Testis (tissue), 5 donors: ENCODE measurements at places on chromosomes 3 and 15. TPM values are rescaled to one million over a fixed set of nuclear protein-coding genes. Genes with fewer than 3 reads are reported as not detected.
A peak's percentile ranks its signal among the peaks of the same experiment; 100 is the strongest.

DNA sequence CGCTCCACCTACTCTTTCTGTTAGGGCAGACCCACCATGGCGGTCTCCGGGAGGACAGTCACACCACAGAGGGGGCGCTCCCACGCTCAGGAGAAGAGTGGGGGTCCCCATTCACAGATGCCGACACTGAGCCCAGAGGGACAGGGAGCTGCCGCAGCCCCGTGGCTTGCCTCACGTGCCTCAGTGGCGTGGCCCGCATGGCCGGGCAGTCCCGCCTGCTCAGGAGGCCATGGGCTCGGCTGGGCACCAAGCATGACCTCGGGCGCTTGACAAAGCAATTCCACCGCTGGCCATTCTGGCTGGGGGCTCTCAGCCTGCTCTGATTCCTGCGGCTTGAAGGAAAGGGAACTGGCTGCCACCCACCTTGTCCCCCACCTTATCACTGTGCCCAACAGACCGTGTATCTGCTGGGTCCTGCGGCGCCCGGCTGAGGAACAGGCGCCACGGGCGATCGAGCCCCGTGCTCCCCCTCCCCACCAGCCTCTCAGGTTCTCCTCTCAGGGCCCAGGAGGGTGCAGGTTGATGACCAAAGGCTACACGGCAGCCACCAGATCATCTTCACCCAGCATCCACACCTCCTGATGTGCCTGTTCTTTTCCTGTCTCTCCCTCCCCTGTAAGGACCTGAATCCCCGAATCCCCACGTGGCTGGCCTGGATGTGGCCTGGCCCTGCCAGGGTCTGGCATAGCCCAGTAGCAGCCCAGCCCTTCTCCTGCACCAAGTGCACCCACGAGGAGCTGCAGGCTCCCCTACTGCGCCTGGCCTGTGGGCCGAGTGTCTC, 20.7 kb downstream of the CYFIP1 start:
- peaks cover 27% of the 10 kb centered on the region for H3K4me1 ChIP-seq
- H3K27me3 ChIP-seq, result no peaks in the 10 kb centered on the region
- DNase-seq, result no peak

Gene RTP3
- total RNA-seq, result 1.1 TPM

Gene ISL2
- 4.2 TPM for total RNA-seq

GRCh38 chr15:25022233-25022632, 67.4 kb downstream of the SNRPN start:
- no peak for DNase-seq
- H3K27ac ChIP-seq, result no peak overlapping the region
- no peaks in the 10 kb centered on the region for H3K36me3 ChIP-seq

- H3K4me3 ChIP-seq, result peak overlapping the region; percentile 99
- peak overlapping the region; percentile 77 for H3K27ac ChIP-seq
- peak; percentile 56 for DNase-seq
- no peaks in the 10 kb centered on the region for H3K36me3 ChIP-seq
- H3K4me1 ChIP-seq, result peaks cover 17% of the 10 kb centered on the region
These were observed 835 bp upstream of the GMPPB start for GRCh38 chr3:49724586-49724985.

DNA sequence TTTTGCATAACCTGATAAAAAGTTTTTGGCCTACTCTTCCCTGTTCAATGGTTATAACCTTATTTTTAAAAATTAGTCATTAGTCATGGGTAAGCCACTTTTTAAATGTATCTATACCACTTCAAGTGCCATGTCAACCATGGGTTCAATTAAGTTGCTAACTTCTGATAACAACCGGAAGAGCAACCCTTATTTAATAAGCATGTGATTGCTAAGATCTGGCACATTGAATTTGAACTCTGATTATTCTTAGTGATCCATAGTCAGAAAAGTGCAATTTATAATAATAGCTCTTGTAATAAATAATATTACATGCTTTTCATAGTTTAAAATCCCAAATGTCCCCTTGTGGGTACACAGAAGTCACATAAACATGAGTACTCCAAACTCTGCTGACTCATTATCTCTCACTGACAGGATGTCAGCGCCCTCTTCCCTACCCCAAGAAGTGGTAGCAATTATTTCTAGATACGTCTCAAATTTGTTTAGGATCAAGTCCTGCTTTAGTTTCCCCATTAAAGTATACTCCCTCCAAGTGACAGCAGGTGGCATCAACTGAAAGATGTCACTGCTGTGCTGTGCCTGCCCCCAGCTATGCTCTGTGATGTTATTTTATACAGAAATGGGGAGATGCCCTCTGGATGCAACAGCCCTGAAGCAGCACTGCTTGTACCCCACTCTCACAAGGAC, 18.6 kb downstream of the SAMD7 start:
- H3K36me3 ChIP-seq, result no peaks in the 10 kb centered on the region
- DNase-seq, result no peak
- H3K4me3 ChIP-seq, result no peak overlapping the region
- H3K4me1 ChIP-seq, result no peaks in the 10 kb centered on the region
- H3K27me3 ChIP-seq, result no peaks in the 10 kb centered on the region
- H3K27ac ChIP-seq, result no peak overlapping the region

- no peak overlapping the region for H3K4me3 ChIP-seq
- H3K36me3 ChIP-seq, result no peaks in the 10 kb centered on the region
- no peaks in the 10 kb centered on the region for H3K4me1 ChIP-seq
- DNase-seq, result no peak
These were observed 33.2 kb upstream of the NSMCE3 start for GRCh38 chr15:29302871-29303270.

DNA sequence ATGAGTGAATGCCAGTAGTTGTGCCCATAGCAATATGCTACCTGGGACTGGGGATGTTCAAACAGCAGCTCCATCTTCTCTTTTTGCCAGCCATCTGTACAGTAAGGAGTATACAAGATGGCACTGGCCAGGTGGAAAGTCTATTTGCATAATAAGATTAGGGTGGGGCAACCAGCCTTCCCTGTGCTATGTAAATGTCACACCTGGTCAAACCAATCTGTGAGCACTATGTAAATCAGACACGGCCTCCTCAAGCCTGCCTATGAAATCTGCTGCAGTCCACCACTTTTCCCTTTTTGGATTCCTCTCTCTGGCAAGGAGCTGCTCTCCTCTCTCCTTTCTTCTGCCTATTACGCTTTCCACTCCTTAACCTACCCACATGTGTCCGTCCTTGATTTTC, 53.0 kb downstream of the C3orf80 start:
- no peaks in the 10 kb centered on the region for H3K36me3 ChIP-seq
- H3K4me3 ChIP-seq, result no peak overlapping the region
- no peaks in the 10 kb centered on the region for H3K4me1 ChIP-seq
- no peaks in the 10 kb centered on the region for H3K27me3 ChIP-seq
- H3K27ac ChIP-seq, result no peak overlapping the region
- DNase-seq, result no peak

Gene CAPN7
- total RNA-seq, result 94.7 TPM

GRCh38 chr15:58064980-58065444, 499 bp downstream of the ALDH1A2 start:
- H3K27me3 ChIP-seq, result no peaks in the 10 kb centered on the region
- no peaks in the 10 kb centered on the region for H3K4me1 ChIP-seq
- no peaks in the 10 kb centered on the region for H3K36me3 ChIP-seq
- DNase-seq, result peak; percentile 51
- peak overlapping the region; percentile 73 for H3K27ac ChIP-seq

- no peaks in the 10 kb centered on the region for H3K36me3 ChIP-seq
- no peak for DNase-seq
- H3K27me3 ChIP-seq, result no peaks in the 10 kb centered on the region
- H3K4me1 ChIP-seq, result no peaks in the 10 kb centered on the region
These were observed 681.6 kb upstream of the ARPP21 start for GRCh38 chr3:34957677-34958076.

Gene GOLGA8S
- 9.2 TPM for total RNA-seq

DNA sequence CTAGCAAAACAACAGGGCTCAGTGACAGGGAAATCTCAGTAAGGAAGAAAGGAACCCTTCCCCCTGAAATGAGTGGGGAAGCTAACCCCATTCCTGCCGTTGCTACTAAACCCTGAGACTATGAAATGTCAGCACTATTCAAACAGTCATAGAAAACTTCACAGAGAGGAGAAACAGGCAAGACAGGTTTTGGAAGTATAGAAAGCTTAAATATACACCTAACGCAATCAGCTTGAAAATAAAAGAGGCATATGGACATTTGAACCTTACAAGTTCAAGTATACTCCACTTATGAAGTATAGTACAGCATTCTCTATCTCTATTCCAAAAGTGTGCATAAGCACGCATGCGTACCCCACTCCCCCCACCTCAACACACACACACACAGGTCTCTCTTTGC, 17.6 kb upstream of the FRMD4B start:
- H3K4me1 ChIP-seq, result no peaks in the 10 kb centered on the region
- no peak for DNase-seq
- no peak overlapping the region for H3K27ac ChIP-seq
- no peak overlapping the region for H3K4me3 ChIP-seq
- no peaks in the 10 kb centered on the region for H3K36me3 ChIP-seq

GRCh38 chr3:125965505-125965904, 3.5 kb upstream of the ROPN1B start:
- DNase-seq, result no peak
- no peaks in the 10 kb centered on the region for H3K4me1 ChIP-seq
- H3K27ac ChIP-seq, result no peak overlapping the region
- no peaks in the 10 kb centered on the region for H3K36me3 ChIP-seq

- H3K4me1 ChIP-seq, result no peaks in the 10 kb centered on the region
- no peaks in the 10 kb centered on the region for H3K36me3 ChIP-seq
- H3K4me3 ChIP-seq, result no peak overlapping the region
- no peak overlapping the region for H3K27ac ChIP-seq
These were observed 81.2 kb downstream of the LIPC start for GRCh38 chr15:58513008-58513407.

- DNase-seq, result peak; percentile 79
- H3K4me3 ChIP-seq, result peak overlapping the region; percentile 78
- H3K27ac ChIP-seq, result peak overlapping the region; percentile 90
- no peaks in the 10 kb centered on the region for H3K27me3 ChIP-seq
These were observed 1.4 kb downstream of the PFN2 start for GRCh38 chr3:149969110-149969939.

GRCh38 chr3:175227126-175227525, 368.0 kb downstream of the NAALADL2 start:
- no peaks in the 10 kb centered on the region for H3K36me3 ChIP-seq
- no peaks in the 10 kb centered on the region for H3K27me3 ChIP-seq
- no peak overlapping the region for H3K4me3 ChIP-seq
- no peaks in the 10 kb centered on the region for H3K4me1 ChIP-seq

DNA sequence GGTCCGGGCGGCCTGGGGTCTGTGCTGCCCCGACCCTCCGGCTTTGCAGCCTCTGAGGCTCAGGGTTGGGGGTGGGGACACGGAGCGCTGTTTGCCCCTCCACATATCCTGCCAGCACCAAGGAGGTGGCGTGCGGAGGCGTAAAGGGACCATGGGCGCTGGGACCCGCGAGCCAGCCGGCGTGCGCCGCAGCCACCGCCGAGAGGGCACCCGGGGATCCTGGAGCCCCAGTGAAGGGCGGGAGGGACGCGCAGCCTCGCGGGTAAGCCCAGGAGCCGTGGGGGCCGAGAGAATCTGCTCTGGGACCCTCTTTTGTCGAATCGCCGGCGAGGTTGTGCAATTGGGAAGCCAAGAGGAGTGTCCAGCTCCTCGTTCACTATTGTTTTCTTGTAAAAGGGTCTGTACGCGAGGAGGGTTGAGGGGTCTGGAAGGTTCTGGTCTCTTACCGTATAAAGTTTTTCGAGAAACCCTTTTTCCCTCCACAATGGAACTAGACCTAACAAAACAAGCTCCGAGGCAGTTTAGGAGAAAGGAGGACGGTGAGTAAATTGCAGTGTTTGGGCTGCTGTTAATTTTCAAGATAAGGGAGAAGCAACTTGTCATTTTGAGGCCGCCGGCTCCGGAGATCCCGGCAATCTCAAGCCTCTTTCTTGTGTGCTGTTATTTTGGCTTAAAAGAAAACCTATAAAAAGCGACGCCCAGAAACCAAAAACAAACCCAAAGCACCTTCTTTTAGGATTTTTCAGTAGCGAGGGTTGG, 29.9 kb upstream of the ST3GAL6 start:
- peaks cover 6% of the 10 kb centered on the region for H3K4me1 ChIP-seq
- no peaks in the 10 kb centered on the region for H3K36me3 ChIP-seq
- H3K4me3 ChIP-seq, result peak overlapping the region; percentile 73

DNA sequence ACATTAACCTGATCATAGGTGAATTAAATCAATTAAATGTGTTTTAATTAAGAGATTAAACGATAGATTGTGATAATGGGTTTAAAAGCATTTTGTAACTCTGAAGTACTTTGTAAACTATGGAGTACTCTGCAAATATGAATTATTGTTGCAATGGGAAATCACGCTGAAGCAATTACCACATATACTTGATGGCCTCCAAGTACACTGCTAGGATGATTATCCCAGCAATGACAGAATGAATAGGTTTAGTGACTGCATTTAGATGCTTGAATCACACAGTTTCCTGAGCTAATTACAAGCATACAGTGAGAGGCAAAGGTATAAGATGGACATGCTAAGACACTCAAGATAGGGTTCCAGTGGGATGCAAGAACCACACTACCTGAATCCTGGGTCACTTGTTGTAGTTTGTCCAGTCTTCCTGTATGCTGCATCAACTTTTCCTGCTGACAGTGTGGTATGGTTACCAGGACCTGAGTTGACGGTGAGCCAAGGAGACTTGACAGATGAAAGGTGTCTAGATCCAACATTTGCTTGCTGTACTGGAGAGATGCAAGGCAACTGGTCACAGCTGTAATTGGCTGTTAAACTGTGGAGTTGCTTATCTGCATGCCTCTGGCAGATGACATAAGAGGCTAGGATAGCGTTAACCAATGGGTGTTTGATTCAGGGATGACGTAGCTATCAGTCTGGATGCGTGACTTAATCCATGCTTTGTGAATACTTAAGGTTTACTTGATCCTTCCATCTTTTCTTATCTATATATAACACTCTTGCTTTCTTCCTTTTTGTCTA, 38.0 kb downstream of the RNF13 start:
- H3K36me3 ChIP-seq, result no peaks in the 10 kb centered on the region
- no peaks in the 10 kb centered on the region for H3K27me3 ChIP-seq
- no peak overlapping the region for H3K27ac ChIP-seq
- H3K4me1 ChIP-seq, result no peaks in the 10 kb centered on the region
- H3K4me3 ChIP-seq, result no peak overlapping the region
- no peak for DNase-seq

DNA sequence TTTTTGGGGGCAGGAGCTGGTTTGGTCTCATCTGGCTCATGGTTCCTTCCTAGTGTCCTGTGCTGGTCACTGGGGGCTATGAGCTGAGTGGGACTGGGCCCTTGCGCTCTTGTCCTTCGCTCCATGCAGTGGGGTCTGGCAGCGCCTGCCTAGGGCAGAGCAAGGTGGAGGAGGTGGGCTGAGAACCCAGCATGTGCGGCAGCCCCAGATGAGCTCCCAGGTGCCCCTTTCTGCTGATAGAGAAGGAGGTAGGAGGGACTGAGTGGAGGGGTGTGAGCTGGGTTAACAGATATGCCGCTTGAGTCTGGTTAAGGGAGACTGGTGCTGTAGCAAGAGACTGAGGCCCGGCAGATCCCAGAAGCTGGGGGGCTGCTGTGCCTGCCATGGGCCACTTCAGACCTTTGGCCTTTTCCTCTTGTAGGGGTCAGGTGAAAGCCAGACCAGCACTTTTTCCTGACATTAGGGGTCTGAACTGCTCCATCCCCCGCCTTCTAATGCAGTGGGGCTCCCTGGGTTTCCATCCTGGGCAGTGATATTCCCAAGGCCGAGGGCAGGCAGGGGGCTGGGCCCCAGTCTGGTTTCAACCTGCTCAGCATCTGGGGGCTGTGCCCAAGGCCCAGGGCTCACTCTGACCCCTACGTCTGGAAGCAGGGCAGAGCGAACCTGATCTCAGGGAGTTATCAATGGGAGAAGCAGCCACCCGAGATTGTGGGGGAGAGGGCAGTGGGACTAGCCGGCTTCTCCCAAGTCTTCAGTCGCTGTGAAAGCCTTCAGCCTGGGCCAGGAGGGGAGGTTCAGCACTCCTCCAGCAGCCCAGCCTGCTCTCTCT, 62.9 kb upstream of the PRR23C start:
- no peaks in the 10 kb centered on the region for H3K36me3 ChIP-seq
- no peaks in the 10 kb centered on the region for H3K27me3 ChIP-seq
- H3K4me3 ChIP-seq, result no peak overlapping the region
- H3K4me1 ChIP-seq, result no peaks in the 10 kb centered on the region
- DNase-seq, result no peak
- H3K27ac ChIP-seq, result no peak overlapping the region
